ENCODE measurements at places on chromosomes 16 and 17. TPM values are rescaled to one million over a fixed set of nuclear protein-coding genes. Genes with fewer than 3 reads are reported as not detected.
A peak's percentile ranks its signal among the peaks of the same experiment; 100 is the strongest.

DNA sequence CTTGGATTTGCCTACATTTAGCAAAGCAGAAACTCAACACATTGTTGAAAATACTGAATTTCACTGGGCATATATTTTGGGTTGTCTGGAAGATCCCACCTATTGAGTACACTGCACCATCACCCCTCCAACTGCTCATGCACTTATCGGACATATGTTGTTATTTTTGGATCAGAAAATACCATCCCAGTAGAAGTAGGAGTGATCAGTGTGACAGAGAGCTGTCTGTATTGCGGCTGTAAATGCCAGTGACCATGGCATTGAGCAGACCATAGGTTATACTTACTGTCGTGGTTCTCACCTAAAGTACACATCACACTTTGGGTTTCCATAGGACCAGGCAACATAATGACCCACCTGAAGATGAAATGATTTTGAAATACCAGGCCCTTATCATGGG, 264.7 kb downstream of the CDH13 start:
- H3K27ac ChIP-seq, result no peak overlapping the region
- no peaks in the 10 kb centered on the region for H3K36me3 ChIP-seq
- DNase-seq, result no peak
- no peaks in the 10 kb centered on the region for H3K4me1 ChIP-seq
- H3K4me3 ChIP-seq, result no peak overlapping the region
- H3K27me3 ChIP-seq, result no peaks in the 10 kb centered on the region

DNA sequence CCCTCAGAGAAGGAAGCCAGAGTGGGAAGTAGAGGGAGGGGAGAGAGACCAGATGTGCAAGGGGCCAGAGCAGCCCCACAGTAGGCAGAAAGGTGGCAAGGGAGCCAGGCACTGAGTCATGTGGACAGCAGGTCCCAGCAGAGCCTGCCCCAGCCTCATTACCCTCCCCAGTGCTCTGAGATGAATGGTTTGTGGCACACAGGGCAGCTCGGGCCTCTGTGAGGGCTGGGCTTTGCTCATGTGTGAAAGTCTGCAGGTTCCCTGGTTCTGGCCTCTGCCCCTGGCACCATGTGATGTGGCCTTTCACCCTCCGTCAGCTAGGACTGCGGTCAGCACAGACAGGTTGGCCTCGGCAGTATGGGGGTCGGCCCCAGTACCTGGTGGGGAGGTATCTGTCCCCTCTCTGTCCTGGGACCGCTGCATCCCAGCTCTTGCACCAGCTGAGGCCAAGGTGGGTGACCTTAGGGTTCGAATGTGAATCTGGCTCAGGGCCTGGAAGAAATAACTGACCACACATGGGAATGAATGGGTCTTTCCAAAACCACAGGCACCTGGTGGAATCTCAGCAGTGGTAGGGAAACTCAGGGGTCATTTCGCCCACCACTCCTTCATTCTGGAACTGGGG, 8.9 kb downstream of the LRRC75A start:
- H3K4me3 ChIP-seq, result no peak overlapping the region
- no peak for DNase-seq
- no peak overlapping the region for H3K27ac ChIP-seq

GRCh38 chr16:73399486-73399885, 351.6 kb upstream of the ZFHX3 start:
- H3K27me3 ChIP-seq, result no peaks in the 10 kb centered on the region
- H3K4me1 ChIP-seq, result no peaks in the 10 kb centered on the region
- DNase-seq, result no peak
- H3K36me3 ChIP-seq, result no peaks in the 10 kb centered on the region

GRCh38 chr16:51151435-51151960, 428 bp upstream of the SALL1 start:
- peak; percentile 79 for DNase-seq
- H3K27ac ChIP-seq, result no peak overlapping the region
- H3K4me3 ChIP-seq, result peak overlapping the region; percentile 19
- no peaks in the 10 kb centered on the region for H3K36me3 ChIP-seq
- H3K4me1 ChIP-seq, result peaks cover 17% of the 10 kb centered on the region

- no peak overlapping the region for H3K27ac ChIP-seq
- H3K4me3 ChIP-seq, result no peak overlapping the region
- no peak for DNase-seq
- H3K4me1 ChIP-seq, result no peaks in the 10 kb centered on the region
- H3K36me3 ChIP-seq, result no peaks in the 10 kb centered on the region
- no peaks in the 10 kb centered on the region for H3K27me3 ChIP-seq
These were observed 21.6 kb upstream of the NCBP3 start for GRCh38 chr17:3867606-3868005.

GRCh38 chr17:64186171-64187092, 56.5 kb upstream of the ERN1 start:
- DNase-seq, result no peak
- no peak overlapping the region for H3K27ac ChIP-seq
- H3K27me3 ChIP-seq, result no peaks in the 10 kb centered on the region
- H3K36me3 ChIP-seq, result no peaks in the 10 kb centered on the region
- no peak overlapping the region for H3K4me3 ChIP-seq

Gene TBC1D3H
- polyA plus RNA-seq, result not detected

Data from pancreas (tissue), 10 donors.